ENCODE measurements at places on chromosomes 6 and 20.
A peak's percentile ranks its signal among the peaks of the same experiment; 100 is the strongest.

GRCh38 chr6:35141007-35141655 lies at the start of gene TCP11:
Gene TCP11, minus strand, starts transcription at chr6:35141339. Its CDS starts 469 bp downstream, at chr6:35140870.
- no peak for DNase-seq

DNA sequence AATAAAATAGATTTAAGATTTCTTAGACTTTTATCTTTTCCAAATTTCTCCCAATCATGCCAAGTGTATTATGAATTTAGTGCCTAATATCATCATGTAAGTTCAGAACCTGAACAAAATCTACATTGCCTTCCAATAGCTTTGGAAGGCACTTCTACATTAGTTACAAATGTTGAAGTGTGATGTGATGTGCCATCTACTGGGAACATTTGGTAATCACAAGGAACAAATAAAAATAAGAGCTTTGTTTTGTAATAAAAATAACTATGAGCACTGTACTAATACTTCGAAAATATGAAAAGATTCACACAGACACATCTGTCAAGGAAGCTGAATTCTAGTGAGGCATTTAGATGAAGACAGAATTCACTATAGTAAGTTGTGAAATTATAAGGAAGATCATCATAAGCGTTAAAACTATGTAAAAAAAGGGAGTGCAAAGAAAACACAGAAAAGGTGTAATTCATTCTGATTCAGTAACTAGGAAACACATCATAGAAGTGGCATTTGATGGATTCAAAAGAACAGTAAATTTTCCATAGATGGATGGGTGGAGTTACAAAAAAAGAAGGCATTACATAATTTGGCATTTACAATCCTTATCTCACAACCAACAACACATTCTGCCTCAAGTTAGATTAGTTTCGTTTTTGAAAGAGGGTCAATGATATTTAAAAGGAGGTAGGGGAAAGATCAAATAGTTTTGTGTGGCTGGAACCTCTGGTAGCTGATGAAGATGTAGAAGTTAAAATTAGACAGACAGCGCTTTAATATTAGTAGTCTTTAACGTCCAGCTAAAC lies 161.0 kb downstream of the ASCC3 start:
- DNase-seq: no peak

DNA sequence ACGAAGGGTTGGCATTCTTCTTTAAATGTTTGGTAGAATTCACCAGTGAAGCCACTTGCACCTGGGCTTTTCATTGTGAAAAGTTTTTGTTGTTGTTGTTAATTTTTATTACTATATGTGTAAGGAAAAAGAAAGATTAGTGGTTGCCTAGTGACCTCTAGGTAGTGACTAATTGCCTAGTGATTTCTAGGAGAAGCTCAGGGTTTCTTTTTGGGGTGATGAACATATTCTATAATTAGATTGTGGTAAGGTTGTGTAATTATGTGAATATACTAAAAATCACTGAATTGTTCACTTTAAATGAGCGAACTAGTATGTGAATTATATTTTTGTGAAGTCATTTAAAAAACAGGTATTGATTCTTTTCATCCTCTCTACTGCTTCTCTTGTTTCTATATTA lies 123.8 kb upstream of the TMEM170B start:
- no peak for DNase-seq

DNA sequence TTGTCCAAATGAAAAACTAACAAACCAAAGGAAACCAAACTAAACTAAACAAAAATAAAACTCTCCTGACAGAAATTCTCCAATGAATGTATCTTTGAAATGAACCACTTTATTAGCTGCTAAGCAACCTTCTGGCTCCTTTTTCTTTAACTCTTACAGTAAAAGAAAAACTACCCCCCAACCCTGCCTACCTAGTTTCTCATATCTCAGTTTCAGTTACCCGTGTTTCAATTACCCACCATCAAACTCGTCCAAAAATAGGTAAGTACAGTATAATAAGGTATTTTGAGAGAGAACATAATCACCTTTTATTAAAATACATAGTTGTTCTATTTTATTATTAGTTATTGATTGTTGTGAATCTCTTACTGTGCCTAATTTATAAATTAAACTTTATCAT lies 177.4 kb upstream of the THEMIS start:
- no peak for DNase-seq

DNA sequence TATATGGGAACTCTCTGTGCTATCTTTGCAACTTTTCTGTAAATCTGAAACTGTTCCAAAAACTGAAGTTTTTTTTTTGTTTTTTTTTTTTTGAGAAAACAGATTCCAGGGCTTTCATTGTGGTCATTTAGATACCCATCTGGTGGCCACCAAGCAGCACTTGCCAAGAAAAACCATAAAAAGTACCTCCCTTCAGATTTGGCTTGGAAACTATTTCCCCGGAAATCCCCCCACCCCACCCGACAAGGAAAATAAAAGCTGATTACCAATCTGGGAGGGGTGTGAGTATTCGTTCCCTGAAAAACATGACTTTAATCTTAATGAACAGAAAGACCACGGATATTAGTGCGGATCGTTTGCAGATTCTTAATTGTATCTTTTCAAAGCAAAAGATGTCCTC lies 1.9 kb downstream of the NFATC2 start:
- DNase-seq: no peak

GRCh38 chr20:25315418-25316210 lies 67.7 kb downstream of the PYGB start:
- peak; percentile 36 for DNase-seq

GRCh38 chr6:144394210-144394609 lies 109.1 kb downstream of the UTRN start:
- DNase-seq: peak; percentile 54

- DNase-seq: peak; percentile 71
These were observed 190.2 kb downstream of the BMP7 start for GRCh38 chr20:57076152-57076652.

DNA sequence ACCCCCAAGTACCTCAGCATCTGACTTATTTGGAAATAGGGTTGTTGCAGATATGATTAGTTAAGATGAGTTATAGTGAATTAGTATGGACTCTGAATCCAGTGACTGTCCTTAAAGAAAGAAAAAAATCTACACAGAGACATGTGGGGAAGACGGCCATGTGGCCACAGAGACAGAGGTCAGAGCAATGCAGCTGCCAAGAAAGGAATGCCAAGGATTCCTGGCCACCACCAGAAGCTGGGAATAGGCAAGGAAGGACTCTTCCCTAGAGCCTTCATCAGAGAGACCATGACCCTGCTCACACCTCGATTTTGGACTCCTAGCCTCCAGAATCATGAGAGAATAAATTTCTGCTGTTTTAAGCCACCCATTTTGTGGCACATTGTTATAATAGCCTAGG lies 81.8 kb downstream of the FYN start:
- DNase-seq: no peak

DNA sequence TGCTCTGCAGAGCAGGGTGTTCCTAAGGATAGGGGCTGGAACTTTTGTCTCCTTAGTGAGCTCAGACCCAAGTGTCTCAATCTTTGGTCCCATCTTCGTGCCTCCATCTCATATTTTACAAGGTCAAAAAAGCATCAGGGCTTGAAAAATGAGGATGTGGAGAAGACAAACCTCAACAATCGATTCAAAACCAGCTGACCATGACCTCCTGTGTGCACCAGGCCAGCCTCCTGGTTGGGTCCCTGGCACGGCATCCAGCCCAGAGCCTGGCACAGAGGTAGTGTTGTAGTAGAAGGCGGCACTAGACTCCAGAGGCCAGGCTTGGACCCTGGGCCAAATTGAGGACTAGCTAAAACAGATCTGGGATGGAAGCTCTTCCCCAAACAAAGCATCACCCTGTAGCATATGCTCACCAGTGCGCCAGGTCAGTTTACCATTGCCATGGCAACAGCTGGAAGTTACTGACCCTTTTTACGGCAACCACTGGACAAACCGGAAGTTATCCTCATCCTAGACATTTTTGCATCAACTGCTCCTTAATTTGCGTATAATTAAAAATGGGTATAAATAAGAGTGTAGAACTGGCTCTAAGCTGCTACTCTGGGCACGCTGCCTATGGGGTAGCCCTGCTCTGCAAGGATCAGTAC lies 69.3 kb upstream of the BLCAP start:
- peak; percentile 10 for DNase-seq

DNA sequence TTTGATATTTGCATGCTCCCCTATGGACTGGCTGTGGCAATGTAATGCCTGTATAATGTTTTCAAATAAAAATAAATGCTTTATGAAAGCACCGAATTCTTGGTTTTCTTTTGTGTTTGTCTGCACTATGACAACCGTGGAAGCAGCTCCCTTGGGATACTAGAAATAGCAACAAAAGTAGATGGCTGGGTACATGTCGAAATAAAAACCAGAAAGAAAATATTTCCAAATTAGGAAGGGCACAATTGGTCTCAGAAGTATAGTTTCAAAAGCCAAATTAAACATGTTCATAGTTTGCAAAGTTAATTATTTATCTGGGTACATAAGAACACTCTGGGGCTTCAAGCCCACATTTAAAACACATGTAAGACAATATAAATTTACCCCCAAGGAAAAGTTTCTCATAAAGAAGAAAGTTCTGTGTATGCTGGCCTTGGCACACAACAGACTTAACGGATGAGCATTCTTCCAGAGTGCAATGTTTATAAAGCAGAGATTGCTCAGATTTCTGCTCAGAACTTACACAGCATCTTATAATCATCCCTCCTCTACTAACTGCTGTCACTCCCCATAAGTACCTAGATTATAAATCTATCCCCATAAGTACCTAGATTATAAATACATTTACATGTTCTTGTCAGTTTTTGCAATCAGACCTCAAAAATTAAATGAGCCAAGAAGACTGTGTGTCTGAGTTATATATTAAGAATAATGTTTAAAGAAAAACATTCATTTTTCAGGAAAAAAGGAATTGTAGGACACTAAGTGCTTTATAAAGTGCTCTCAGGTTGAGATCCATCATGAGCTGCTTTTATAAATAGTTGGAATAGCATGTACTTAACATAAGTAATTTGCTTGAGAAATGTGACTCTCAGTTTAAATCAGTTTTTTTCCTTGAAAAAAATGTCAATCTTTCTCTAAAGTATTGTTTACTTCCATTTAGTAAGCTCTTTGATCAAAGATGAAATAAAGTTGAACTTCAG lies 230.2 kb upstream of the PLN start:
- DNase-seq: no peak

DNA sequence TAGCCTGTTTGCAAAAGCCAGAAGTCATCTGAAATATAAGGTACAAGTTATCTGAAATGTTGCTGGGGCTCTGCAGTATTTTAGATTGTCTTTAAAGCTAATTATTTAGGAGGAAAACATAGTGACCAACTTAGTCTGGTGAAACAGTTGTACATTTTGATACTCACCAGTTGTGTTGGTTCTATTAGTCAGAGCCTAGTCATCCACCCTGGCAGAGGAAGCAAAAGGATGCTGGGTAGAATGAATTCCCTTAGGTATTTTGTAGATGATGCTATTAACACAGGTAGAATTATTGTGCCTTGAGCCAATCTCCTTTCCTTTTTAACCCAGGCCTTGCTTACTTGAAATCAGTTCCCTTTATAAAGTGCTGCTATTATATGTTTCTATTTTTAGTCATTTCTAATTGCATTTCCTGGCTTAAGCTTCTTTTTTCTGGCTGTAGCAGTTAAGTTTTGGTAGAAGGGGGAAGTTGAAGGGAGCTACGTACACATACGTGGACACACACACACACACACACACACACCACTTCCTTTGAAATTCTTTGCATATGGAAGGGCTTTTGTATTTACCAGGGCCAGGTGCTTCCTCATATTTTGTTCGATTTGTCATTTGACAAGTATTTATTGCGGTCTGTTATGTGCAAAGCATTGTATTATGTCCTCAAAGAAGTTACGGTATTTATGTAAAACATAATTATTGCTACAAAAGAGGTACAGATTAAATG lies 82.4 kb downstream of the RTN4IP1 start:
- peak; percentile 77 for DNase-seq

DNA sequence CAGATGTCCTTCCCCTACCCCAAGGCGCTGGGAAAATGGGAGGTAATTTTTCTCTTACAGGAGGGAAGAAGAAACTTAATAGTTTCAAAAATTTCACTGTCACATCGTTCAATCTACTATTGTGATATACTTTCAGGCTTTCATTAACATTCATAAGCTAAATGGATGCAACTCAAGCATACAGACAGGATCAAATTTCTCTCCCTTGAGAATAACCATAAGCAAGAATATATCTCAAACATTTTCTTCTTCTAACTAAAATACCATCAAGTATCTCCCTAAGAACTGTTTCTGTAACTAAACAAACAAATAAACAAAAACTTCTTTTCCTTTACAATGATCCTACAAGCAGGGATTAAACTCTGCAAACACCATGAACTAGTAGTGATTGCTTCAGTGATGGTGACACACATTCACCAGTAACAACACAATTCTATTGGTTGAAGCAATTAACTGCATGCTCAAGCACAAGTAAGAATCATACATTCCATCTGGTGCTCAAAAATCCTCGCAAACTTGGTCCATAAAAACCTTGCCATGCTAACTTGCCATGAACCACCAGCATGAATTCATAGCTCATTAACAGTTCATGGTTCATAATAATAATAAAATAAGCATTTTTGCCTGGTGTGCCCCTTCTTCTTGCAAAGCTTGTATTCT lies 183.8 kb downstream of the PTPRK start:
- DNase-seq: no peak

GRCh38 chr6:153804755-153805330 lies 234.2 kb upstream of the OPRM1 start:
- DNase-seq: no peak

DNA sequence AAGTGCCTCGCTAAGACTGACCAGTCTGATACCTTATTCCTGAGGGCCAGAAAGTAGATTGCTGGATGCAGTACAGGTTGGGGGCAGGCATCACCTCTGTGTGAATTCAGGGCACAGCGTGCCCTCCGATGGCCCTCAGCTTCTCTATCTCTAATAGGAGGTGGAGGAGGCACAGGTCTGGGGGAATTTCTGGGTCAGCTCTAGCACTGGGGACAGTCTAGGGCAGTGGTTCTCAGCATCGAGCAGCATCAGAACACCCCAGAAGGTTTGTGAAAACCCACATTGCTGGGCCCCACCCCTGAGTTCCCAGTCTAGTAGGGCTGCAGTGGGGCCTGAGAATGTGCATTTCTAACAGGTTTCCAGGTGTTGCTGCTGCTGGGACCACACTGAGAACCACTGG lies 166.7 kb downstream of the CDC5L start:
- DNase-seq: no peak

DNA sequence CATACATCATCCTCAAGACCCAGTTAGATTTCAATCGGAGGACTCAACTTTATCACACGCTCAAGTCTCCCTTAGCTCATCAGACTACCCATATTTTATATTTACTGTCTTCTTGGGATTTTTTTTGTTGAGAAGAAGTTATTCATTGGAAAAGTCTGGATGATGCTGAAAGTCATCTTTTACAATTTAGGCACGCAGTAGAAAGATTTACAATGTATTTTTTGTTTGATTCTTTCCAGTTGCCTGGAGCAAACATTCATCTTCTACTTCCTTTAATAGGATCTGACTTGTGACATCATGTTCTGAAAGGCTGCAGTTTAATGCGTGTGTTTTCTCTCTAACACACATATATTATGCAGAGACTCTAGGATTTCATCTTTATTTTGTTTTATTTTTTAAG lies 235.7 kb downstream of the DOK5 start:
- no peak for DNase-seq

- no peak for DNase-seq
These were observed 64.9 kb downstream of the CHD6 start for GRCh38 chr20:41553142-41553879.

GRCh38 chr6:23477586-23477985 lies 648.4 kb upstream of the NRSN1 start:
- DNase-seq: no peak

GRCh38 chr6:74651948-74652842 lies 553.7 kb downstream of the COL12A1 start:
- no peak for DNase-seq

GRCh38 chr6:884570-884969 lies 191.6 kb upstream of the EXOC2 start:
- no peak for DNase-seq

- DNase-seq: no peak
These were observed 7.2 kb downstream of the NCOA7 start for GRCh38 chr6:125797886-125798444.
